ENCODE measurements at places on chromosomes 1 and 21.

GRCh38 chr21:25845729-25846256, 111.0 kb downstream of the GABPA start:
- DNase-seq = no peak

DNA sequence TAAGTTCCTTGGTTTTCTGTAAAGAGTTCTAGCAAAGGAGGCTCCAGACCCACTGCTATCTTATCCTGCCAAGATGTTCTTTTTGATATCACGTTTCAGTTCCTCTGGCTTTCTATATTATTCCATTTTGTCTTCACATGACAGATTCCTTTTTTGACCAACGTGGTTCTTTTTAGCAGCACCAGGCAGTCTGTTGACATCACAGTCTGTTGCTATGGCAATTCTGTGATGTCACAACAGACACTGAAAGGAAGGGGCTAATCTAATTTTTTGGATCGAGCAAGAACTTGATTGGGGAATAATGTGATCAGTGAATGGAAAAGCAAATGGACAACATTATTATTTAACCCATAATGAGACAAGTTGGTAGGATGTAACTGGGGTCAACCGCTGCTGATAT, 64.5 kb upstream of the GOLT1A start:
- DNase-seq = no peak

DNA sequence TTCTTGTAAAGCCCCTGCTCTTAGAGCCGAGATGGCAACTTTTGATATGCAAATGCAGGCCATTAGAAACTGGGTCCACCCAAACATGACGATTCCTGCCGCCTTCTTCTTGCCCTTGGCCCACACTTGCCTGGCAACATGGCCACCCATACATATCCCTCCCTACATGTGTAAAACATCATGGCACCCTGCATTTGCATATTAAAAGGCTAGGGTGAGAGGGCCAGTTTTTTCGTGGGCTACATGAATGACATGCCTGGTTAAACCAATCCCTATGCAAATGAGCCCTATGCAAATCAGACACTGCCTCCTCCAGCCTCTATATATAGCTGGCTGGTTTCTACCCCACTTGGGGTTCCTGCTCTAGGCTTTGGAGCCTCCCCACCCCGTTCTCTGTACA, 18.8 kb downstream of the PLA2G2A start:
- DNase-seq = no peak

- DNase-seq = no peak
These were observed 147.9 kb upstream of the POU3F1 start for GRCh38 chr1:38194472-38194871.

DNA sequence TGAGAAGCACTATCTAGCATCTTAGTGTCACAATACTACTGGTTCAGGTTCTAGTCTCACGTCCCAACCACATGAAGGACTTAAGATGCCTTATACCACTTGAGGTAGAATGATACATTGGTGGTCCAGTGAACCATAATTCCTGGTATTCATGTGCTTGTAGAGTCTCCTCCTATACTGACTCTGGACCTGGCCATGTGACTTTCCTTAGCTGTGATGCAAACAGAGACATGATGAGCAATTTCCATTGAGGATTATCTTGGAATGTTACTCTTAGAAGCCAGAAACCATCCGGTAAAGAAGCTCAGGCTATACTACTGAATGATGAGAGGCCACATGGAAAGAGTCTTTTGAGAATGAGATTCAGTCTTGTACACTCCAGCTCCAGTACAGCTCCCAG, 105.7 kb downstream of the NME7 start:
- DNase-seq = no peak

DNA sequence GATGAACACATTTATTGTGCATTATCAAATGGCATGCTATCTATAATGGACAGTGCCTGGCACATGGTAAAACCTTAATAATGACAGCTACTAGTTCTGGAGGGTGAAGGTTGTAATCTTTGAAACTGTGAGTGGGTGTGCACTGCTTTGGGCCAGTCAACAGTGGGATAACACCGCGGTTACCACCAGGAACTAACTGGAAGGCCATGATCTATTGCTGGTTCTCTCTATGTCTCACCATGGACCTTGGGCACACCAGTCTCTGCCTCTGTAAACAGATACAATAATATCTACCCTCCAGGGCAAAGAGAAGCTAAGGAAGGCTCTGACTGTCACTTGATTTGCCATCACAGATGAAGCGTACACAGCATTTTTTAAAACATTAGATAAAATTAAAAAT, 198.6 kb upstream of the ESRRG start:
- DNase-seq = no peak

DNA sequence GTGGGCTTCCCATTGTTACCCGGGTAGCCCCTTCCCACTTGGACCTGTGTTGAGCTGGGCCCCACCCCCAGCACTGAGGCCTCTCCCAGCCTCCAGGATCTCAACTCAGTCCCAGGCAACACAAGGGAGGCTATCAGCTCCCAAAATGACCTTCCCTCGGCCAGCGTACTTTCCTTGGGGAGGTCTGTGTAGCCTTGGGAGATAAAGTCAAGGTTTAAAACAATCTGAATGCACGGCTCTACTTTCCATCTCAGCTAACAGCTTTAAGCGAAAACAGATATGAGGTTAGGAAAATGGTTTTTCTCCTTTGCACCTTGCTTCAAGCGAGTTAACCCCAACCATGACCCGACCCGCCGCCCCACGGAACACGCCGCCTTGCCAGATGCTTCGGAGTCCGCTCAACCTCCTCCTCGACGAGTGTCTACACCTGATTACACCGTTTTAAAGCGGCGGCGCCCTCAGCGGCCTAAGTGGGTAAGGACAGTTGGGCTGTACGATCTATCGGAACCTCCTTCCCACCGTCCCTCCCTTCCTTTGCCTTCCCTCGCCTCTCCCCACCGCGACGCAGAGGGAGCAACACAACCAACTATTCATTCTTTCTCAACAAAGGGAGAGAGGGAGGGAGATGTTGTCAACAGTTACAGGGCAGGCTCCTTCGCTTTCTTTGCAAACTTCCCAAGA, 1.1 kb downstream of the BCAR3 start:
- DNase-seq = no peak

DNA sequence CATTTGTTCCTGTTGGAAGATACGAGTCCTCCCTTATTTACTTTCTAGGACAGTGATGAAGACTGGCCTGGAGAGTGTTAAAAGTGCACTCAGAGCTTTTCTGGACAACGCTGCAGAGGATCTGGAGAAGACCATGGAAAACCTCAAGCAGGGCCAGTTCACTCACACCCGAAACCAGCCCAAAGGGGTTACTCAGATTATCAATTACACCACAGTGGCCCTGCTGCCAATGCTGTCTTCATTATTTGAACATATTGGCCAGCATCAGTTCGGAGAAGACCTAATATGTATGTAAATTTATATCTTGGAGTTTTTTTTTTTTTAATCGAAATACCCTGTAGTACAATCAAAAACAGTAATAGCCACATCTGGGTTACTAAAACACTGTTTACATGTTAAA, 190.5 kb downstream of the ZP4 start:
- no peak for DNase-seq

- DNase-seq = no peak
These were observed 1531.1 kb downstream of the MRPL39 start for GRCh38 chr21:24076179-24076578.

DNA sequence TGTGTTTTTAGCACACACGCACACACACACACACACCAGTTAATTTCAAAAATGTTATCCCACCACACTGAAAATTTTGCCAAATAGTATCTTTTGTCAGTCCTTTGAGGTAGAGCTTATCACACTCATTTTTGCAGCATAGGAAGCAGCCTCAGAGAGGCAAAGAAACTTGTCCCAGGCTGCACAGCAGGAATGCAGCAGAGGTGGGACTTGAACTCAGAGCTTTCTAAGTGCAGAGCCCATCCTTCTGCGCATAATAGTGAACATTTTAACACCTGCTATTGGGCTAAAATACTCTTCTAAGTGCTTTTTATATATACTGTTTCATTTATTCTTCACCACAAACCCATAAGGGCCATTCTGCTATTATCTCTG, 15.0 kb downstream of the FHAD1 start:
- no peak for DNase-seq

DNA sequence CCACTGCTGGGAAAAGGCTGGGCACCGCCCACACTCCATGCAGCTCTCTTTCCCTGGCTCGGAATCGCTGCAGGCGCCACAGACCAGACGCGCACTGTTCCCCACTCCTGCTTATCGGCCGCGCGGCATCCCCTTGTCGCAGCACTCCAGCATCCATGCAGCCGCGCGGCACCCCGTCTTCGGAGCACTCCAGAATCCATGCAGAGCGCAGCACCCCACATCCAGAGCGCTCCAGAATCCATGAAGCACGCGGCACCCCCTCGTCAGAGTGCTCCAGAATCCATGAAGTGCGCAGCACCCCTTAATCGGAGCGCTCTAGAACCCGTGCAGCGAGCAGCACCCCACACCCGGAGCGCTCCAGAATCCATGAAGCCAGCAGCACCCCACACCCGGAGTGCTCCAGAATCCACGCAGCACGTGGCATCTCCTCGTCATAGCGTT, 9.5 kb downstream of the TFF3 start:
- DNase-seq = no peak

- DNase-seq = peak; percentile 71
These were observed 236.2 kb downstream of the NFIA start for GRCh38 chr1:61318319-61319125.

GRCh38 chr1:147777694-147778093, 17.3 kb upstream of the GJA5 start:
- no peak for DNase-seq

DNA sequence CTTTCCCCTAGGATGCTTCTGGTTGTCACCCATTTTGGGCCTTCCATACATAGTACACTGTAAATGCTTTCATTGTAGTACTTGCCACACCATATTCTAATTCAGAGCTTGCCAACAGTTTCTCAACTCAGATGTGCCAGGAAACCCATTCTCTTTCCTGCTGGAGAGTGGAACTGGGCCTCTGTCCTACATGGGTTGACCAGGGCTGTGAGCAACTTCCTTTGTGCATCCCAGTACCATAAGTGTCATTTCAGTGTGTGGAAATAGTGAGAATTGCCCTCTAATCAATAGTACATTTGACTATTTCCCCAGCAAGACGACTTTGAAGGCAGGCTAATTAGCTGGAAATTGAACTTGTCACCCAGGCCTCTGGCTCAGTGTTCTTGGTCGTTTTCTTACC, 74.8 kb downstream of the MTR start:
- DNase-seq = no peak

DNA sequence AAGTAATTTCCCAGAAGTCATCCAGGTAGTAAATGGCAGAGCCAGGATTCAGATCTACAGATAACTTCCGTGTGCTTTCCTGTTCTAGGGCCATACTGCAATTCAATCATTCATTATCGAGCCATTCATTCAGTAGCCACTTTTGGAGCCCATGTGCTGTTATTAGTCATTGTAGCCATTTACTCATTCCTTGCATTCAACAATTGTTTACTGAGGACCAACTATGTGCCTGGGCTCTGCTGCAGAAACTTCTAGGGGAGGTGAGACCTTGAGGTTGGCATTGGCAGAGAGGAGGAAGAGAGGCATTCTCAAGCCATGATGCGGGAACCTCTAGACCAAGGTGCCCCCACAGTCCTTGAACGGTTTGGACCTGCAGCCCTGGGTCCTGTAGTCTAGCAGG, 27.9 kb downstream of the EPHB2 start:
- no peak for DNase-seq

GRCh38 chr1:93925206-93925605, 16.0 kb upstream of the GCLM start:
- no peak for DNase-seq

DNA sequence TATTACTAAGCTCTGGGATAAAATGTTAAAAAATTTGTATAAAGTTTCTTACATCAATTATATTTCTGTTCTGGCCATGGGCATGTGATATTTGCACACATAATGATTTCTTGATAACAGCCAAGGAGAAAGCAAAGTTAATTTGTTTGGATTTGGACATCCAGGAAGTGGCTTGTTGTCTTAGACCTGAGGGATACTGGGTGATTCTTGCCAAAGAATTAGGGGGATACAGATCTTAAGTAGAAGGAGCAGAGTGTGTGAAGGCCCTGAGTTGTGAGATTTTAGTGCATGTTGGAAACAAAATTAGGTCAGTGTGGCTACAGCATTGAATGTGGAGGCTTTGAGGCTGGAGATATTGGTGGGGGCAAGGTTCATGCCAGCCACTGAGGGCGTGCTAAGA, 65.6 kb downstream of the NCAM2 start:
- no peak for DNase-seq

DNA sequence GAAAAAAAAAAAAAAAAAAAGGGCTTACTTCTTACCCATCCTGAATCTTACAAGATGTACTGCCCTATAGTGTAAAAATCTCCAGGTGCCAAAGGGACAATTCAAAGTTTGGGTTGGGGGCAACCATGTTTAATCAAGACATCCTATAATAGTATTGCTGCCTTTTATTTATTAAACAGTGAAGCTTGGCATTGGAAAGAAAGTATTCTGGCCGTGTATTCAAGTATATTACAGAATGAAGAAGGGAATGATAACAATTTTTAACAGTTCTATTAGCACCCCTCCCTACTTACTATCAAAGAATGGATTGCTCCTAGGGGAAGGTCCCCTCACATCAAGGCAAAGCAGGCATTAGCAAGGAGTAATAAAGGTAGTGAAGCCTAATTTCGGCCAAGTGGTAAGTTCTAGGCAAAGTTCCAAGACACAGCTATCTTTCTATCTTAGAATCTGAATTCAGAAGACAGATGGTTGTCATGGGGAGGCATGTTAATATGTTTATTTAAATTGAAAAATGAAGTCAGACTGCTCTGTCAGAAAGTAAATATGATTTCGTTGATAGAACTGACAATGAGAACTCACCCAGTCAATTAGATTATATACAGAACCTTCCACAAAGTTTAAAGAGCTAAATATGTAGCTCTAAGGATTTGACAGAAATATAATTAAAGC, 24.6 kb downstream of the ST7L start:
- no peak for DNase-seq

- DNase-seq = no peak
These were observed 25.6 kb upstream of the MOB3C start for GRCh38 chr1:46642115-46642680.

DNA sequence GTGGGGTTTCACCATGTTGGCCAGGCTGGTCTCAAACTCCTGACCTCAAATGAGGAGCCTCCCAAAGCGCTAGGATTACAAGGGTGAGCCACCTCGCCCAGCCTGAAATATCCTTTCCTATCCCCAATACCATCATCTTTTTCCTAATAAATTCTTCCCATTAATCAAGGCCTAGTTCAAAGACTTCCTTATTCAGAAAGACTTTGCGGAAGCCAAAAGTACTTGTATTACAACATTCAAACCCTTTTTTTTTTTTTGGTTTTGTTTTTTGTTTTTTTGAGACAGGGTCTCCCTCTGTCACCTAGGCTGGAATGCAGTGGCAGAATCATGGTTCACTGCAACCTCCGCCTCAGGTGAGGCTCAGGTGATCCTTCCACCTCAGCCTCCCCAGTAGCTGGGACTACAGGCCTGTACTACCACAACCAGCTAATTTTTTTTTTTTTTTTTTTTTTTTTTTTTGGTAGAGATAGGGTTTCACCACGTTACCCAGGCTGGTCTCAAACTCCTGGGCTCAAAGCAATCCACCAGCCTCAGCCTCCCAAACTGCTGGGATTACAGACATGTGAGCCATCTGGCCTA, 7.6 kb downstream of the SLC19A2 start:
- DNase-seq = no peak

- DNase-seq = no peak
These were observed 94.1 kb downstream of the CLDN17 start for GRCh38 chr21:30072496-30072895.

- no peak for DNase-seq
These were observed 846 bp downstream of the NSUN4 start for GRCh38 chr1:46341222-46342083.

GRCh38 chr1:30704271-30704670, 19.1 kb downstream of the MATN1 start:
- DNase-seq = no peak

GRCh38 chr21:27690426-27690825, 723.5 kb upstream of the ADAMTS5 start:
- no peak for DNase-seq

- DNase-seq = no peak
These were observed 45.8 kb downstream of the STX6 start for GRCh38 chr1:180976732-180977357.

Data from GM12878 (cell line).